Aorta (tissue), 5 donors: ENCODE measurements at places on chromosomes 11 and 22. TPM values are rescaled to one million over a fixed set of nuclear protein-coding genes. Genes with fewer than 3 reads are reported as not detected.

Gene NRXN2
- 2.6 TPM for polyA plus RNA-seq

Gene SCUBE1
- 0.88 TPM for polyA plus RNA-seq

Gene NKAPD1
- 19.7 TPM for polyA plus RNA-seq

Gene BIRC3
- polyA plus RNA-seq, result 10.1 TPM

Gene RASSF10
- not detected for polyA plus RNA-seq

Gene MICAL2
- polyA plus RNA-seq, result 245 TPM

Gene OR4A15
- polyA plus RNA-seq, result not detected

Gene PKDREJ
- polyA plus RNA-seq, result 0.05 TPM

Gene GGTLC3
- polyA plus RNA-seq, result not detected

Gene GAS2L1
- 21.5 TPM for polyA plus RNA-seq

Gene C1QTNF5
- polyA plus RNA-seq, result 22.3 TPM

Gene ARHGAP20
- polyA plus RNA-seq, result 1.3 TPM

Gene ROBO4
- polyA plus RNA-seq, result 2.8 TPM

Gene MS4A12
- 0.84 TPM for polyA plus RNA-seq

Gene FADD
- 10.7 TPM for polyA plus RNA-seq

Gene SMC1B
- not detected for polyA plus RNA-seq

Gene OR6T1
- not detected for polyA plus RNA-seq

Gene CHRNA10
- polyA plus RNA-seq, result 0.13 TPM

Gene NAALADL1
- polyA plus RNA-seq, result 45.9 TPM

Gene GSTT2B
- polyA plus RNA-seq, result 23.2 TPM

Gene MYOD1
- not detected for polyA plus RNA-seq

Gene CNIH2
- 0.18 TPM for polyA plus RNA-seq

Gene CCDC116
- polyA plus RNA-seq, result 2.5 TPM

Gene GNG3
- 0.33 TPM for polyA plus RNA-seq

Gene CCDC73
- polyA plus RNA-seq, result not detected

Gene BACE1-AS
- polyA plus RNA-seq, result 1.3 TPM

Gene MMP11
- polyA plus RNA-seq, result 3.5 TPM

Gene GCAT
- 6.9 TPM for polyA plus RNA-seq

Gene CAPN5
- polyA plus RNA-seq, result 10.4 TPM

Gene GALNT18
- polyA plus RNA-seq, result 5.3 TPM

Gene MCAT
- 6.5 TPM for polyA plus RNA-seq

Gene EMSY
- polyA plus RNA-seq, result 10.4 TPM

Gene LRRC56
- polyA plus RNA-seq, result 0.25 TPM

Gene KLHL22
- polyA plus RNA-seq, result 5.3 TPM

Gene NPTXR
- 11.3 TPM for polyA plus RNA-seq

Gene CBX6
- 17.5 TPM for polyA plus RNA-seq

Gene OR2AT4
- polyA plus RNA-seq, result not detected

Gene NELL1
- polyA plus RNA-seq, result not detected

Gene EEF1G
- 1,857 TPM for polyA plus RNA-seq

Gene MEN1
- polyA plus RNA-seq, result 9.1 TPM

Gene IGLL5
- polyA plus RNA-seq, result 0.51 TPM

Gene MICALL1
- polyA plus RNA-seq, result 12.8 TPM

Gene YPEL1
- polyA plus RNA-seq, result 2.0 TPM
